Left kidney (tissue), 8 donors: ENCODE measurements at places on chromosomes 11 and 22. TPM values are rescaled to one million over a fixed set of nuclear protein-coding genes. Genes with fewer than 3 reads are reported as not detected.

Gene NUDT8
- polyA plus RNA-seq, result 3.8 TPM

DNA sequence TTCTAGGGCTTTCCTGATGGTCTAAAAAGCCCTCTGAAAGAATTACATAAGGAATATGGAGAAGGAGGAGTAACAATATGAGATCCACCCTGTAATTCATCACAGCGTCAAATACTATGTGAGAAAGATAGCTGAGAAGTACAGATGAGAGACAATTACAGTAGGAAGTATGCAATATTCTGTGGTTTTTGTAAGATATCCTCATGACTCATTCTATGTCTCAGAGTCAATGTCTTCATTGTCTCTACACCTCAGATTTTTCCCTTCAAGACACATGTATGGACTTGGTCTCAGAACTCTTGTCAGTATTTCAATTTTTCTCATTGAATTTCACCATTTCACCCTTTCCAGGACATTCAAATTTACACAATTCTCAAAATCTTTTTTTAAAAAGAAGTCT is 343.3 kb upstream of the CTSC start:
- no peak for DNase-seq

GRCh38 chr11:67584881-67585873 is 1.6 kb downstream of the GSTP1 start:
- no peak for DNase-seq

GRCh38 chr22:27086080-27087044 is 429.0 kb downstream of the MIAT start:
- no peak for DNase-seq

DNA sequence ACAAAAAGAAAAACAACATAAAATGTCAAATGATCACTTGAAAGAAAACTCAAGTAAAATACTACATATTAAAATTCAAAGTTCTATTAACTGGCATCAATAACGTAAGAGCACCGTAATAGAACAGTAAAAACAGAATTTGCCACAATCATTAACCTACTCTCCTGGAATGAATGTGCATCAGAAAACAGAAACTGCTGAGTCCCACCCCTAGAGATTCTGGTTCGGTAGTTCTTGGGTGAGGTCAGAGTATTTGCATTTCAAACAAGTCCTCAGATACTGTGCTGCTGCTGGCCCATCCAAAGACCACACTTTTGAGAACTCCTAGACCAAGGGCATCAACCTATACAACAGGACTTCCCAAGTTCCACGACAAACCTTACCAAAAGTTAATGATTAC is 23.5 kb downstream of the PITPNB start:
- DNase-seq, result no peak

Gene EPS8L2
- 115 TPM for polyA plus RNA-seq

DNA sequence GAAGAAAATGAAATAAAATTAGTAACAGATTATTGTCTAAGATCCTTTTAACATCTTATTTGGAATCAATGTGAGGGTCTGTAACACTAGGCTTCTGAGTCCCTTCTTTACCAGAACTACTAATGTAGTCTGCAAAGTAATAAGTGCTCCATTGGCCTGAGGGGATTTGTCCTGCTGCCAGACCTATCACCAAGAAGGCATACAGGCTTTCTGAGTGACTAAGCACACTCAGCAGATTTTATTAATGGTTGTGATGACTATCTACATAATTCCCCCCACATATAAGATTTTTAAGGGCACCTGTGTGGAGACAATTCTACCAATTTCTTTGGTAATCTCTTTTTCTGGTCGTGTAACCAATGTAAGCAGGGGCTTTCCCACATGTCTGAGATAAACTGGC is 365.0 kb upstream of the FAT3 start:
- no peak for DNase-seq

Gene XKR3
- polyA plus RNA-seq, result not detected

Gene CUL5
- 49.2 TPM for polyA plus RNA-seq

DNA sequence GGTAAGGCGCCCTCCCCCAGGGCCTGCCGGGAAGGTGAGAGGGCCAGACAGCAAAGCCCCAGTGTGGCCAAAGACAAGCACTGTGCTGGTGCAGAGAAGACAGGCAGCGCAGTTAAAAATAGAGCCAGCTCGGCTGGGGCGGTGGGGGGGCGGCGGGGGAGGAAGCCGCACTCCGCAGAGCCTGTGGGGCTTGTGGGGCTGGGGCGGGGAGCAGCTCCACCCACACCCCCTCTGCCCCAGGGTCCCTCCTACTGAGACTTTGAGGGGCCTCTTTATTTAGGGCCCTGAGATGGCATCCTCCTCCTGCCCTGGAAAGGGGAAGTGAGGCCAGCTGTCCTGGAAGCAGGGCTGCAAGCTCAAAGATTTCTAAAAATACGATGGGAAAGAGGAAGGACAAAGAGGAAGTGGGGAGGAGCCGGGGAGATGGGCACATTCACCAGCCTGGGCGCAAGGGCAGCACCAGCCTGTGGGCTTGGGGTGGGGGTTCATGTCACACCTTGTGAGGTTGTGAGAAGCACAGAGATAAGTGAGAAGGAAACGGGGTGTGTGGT is 2.6 kb downstream of the CYTH4 start:
- no peak for DNase-seq

Gene SCGB1D1
- not detected for polyA plus RNA-seq

DNA sequence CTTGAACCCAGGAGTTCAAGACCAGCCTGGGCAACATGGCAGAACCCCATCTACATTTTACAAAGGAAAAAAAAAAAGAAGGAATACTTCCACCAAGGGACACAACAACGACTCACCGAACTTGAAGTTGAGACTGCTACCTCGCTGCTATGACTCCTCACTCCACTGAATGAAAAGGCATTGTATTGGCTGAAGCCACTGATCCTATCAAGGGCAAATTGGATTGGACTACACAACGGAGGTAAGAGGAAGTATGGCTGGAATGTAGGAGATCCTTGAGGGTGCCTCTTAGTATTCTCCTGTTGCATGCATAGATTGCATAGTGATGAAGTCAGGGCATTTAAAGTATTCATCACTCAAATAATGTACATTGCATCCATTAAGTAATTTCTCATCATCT is 97.9 kb downstream of the CWF19L2 start:
- no peak for DNase-seq
